ENCODE measurements at places on chromosomes 16 and 17.
A peak's percentile ranks its signal among the peaks of the same experiment; 100 is the strongest.

DNA sequence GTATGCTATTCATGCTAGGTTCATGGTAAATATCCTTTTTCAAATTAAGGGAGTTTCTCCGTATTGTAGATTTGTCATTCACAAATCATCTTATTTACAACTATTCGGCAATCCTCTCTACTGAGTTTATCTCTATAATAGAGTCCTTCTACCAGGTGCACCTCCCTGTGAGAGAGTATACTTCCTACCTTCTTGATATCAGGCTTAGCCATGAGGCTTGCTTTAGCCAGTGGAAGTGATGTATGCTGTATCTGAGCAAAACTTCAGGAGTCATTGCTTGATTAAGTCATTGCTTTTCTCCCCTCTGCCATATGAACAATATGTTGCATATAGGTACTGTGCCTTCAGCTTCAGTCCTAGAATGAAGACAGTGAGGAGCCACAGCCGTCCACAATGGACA, 20.5 kb downstream of the NSRP1 start:
- DNase-seq, result no peak

GRCh38 chr16:79053577-79053976, 547.0 kb downstream of the MAF start:
- no peak for DNase-seq

DNA sequence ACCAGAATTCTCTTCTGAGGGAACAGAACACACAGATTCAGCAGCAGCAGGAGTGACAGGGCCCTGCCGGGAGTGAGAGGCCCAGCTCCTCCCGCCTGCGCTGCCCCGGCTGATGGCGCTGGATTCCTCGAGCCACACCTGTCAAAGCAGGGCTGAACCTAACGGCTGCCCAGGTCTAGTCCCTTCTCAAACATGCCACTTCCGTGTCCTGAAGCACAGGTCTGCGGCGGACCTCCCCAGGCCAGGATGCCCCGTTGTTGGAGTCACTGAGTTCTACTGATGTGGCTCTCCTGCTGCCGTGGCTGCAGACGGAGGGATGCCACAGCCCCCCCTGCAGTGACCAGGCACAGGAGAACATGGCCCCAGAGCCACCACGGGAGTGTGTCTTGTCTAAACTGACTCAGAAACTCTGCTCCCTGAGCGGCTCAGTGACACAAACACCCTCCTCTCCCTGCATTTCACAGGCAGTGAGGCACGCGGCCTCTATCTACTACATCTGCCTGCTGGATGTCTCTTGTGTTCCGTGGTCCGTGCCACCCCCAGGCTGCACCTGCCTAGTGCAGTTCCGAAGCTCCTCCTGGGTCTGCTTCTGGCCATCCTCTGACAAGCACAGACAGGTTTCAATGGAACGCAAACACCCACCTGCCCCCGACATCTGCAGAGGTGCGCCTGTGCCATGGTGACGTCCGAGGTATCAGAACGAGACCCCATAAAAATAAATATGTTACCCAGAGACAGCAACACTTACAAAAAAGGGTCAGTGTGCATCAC, 44.7 kb upstream of the DNAH17 start:
- DNase-seq, result no peak

GRCh38 chr17:83152745-83153611, 73.6 kb downstream of the METRNL start:
- DNase-seq, result no peak

DNA sequence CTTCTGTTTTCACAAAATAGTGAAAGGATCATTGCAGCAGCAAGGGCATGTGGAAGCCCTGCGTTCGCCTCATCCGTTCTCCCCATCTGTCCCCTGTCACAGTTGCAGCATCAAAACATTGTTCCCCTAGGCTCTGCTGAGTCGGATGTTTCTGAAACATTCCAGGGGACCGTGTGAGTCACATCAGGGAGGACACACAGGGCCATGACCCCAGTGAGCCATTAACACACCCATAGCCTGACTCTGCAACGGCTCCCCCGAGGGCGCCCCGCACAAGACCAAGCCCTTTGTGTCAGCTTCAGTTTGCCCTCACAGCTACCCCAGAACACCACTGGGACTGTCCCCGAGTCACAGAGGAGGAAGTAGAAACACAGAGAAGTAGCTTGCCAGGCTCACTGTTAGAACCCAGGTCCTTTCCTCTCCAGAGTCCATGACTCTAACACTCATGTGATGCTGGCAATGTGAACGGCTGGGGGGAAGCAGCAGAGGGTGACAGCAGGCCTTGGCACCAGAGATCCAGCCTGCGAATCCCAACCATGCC, 63.3 kb upstream of the HSBP1 start:
- DNase-seq, result no peak

- no peak for DNase-seq
These were observed 27.8 kb downstream of the CASKIN2 start for GRCh38 chr17:75487351-75488070.

DNA sequence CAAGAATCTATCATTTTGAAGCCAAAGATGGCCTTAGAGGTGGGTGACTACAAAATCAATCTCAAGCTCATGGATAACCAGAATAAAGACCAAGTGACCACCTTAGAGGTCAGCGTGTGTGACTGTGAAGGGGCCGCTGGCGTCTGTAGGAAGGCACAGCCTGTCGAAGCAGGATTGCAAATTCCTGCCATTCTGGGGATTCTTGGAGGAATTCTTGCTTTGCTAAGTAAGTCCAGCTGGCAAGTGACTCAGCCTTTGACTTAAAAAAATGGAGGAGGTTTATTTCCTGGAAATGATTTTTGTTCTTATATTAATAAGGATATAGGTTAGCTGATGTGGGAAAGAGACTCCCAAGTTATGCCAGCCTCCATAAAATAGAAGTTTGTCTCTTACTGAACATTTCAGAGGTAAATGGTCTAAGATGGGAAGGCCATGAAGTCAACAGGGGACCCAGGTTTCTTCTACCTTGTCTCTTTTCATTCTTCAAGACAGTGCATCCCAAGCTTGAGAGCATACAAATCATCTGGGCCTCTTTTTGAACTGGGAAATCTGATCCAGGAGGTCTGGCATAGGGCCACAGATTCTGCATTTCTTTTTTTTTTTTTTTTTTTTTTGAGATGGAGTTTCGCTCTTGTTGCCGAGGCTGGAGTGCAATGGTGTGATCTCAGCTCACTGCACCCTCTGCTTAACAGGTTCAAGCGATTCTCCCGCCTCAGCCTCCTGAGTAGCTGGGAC, 19.8 kb upstream of the TANGO6 start:
- DNase-seq, result no peak

DNA sequence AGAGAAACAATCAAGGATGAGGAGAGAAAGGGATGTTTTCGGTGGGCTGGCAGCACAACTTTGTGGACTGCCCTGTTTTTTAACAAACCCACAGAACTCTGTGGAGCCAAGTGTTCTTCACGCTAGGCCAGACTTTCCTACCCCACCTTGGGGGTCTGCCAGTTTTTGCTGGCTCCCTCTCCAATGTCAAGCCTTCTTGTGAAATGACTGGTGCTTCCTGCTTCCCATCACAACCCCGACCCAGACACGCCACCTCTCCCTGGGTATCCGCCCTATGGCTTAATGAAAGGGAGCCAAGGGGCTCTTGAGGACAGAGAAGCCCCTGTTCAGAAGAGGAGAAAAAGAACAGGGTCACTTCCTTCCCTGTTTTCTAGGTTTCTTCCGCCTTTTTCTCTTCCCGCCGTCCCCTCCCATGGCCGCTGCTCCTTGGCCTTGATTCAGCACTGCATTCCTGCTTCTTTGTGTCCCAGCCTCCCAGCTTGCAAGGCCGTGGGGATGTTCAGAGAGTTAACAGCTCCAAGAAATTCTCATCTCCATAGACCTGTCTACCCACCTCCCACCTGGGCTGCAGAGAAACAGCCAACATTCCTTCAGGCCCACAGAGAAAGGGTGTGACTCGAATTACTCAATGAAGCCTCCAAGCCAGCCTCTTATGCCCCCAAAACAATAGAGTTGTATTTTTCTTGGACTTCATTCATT, 16.5 kb upstream of the SOX9 start:
- DNase-seq, result no peak

- DNase-seq, result peak; percentile 52
These were observed 222.7 kb upstream of the CIBAR2 start for GRCh38 chr16:85334718-85335583.

GRCh38 chr16:5826332-5826731, 728.7 kb upstream of the EEF2KMT start:
- DNase-seq, result no peak
